ENCODE measurements at places on chromosomes 7 and 10.

DNA sequence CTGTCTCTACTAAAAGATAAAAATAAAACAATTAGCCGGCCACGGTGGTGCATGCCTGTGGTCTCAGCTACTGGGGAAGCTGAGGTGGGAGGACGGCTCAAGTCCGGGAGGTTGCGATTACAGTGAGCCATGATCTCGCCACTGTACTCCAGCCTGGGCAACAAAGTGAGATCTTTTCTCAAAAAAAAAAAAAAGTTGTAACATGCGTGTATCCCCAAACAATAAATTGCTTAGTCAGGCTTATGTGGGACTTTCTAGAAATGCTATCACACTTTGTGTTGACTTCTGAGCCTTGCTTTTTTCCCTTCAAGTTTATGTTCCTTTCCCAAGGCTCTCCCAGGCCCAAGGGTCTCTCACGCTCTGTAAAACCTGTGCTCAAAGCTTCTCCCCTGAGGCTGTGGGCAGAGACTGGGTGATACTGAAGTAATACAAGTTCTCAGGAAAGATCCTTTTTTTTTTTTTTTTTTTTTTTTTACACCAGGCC, 88.0 kb upstream of the TNS3 start:
- DNase-seq = peak; percentile 34

DNA sequence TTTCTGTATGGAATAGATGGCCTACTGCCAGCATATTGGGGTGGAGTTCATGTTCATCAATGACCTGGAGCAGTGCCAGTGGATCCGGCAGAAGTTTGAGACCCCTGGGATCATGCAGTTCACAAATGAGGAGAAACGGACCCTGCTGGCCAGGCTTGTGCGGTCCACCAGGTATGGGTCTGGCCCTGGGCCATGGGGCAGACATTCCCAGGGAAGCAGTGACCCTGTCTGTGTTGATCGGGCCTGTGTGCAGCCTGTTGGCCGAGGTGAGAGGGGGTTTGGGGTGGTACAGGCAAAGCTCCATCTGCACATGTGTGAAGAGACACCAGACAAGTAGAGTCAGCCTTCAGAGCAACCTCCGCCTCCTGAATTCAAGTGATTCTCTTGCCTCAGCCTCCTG, 67.3 kb downstream of the OGDH start:
- no peak for DNase-seq

DNA sequence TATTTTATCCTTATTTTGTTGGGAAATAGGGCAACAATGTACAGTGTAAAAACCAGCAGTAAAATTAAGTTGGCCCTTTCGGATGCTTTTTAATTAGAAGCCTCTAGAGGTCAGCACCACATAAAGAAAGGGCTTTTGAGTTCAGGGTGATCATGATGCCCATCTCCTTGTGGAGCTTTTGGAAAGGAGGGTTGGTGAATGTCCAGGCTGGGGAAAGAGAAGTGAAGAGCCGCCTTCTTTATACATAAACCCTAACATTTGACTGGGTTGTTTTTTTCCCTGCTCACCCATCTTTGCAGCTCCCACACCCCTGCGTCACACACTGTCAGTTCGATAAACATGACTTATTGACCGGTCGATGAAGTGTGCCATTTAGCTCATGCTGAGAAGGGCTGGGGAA, 29.8 kb downstream of the MTURN start:
- peak; percentile 45 for DNase-seq

DNA sequence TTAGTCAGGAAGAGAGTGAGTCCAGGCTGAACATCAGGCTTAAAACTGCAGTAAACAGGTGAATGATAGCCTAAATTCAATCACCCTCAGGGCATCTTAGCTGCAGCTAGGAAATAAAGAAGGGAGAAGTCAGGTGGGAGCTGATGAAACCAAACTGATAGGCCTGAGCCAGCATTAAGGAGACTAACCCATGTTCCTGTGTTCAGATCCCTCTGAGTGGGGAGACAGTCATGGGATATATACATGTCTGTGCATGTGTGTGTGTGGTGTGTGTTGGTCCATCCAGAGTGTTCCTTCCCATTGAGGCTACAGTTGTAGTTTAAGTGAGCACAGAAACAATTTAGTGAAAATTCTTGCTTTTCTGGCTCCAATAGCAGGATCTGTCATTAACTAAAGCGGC, 480.9 kb downstream of the PHTF2 start:
- no peak for DNase-seq

DNA sequence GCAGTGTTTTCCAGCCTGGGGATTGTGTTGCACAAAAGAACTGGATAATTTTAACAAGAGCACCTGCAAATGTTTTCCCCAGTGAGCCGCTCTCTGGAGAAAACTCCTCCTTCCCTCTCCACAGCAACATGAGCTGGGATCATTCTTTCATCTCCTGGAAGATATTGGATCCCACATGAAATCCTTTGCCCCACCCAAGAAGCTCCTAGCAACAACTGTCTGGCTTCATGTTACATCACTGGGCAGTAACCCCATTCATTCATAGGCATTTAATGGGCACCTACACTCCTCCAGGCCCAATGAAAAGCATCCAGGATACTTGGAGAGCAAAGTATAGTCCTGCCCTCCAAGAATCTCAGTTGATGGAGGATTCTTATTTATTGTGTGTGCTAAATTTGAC, 27.2 kb downstream of the LSM5 start:
- DNase-seq = no peak

DNA sequence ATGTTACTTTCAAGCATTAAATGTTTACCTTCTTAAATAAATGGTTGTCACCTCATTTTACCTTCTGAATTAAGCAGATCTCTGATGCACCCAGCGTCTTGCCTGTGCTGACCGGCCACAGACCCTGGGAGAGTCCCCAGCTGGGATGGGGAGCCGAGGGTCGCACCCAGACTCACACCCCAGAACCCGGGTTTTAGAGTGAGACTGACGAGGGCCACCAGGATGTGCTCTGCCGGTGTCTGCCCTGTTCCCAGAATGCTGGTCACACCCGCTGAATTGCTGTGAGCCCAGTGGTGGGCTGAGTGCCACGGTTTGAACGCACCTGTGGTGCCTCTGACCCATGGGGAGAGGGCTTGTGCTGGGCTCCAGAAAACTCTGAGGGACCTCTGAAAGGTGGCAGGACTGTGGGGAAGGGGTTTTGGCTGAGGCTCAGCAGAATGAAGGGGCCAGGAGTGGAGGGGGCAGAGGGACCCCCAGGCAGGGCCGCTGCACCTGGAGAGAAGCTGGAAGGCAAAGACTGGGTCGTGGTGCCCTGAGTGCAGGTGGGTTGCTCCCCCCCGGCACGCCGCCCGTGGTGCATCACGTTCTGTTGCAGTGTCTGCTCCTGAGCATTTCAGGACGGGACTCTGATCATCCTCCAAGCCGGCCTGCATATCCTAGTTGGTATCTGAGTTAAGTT, 39.2 kb downstream of the INPP5A start:
- DNase-seq = no peak

DNA sequence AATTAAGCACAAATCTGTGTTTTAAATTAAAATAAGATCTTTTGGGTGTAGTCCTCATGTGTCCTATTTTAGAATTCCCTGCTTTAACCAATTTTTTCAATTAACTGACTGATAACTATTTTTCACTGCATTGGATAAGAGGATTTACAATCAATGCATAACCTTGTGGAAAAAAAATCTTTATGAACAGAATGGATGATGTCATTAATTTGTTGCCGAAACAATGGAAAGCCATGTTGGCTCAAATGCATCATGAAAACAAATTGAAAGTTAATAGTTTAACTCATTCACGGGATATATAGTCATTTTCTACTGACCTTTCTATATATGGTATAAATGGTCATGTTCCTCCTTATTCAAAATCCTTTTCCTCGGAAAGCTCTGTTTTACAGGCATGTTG, 82.3 kb downstream of the PRLHR start:
- DNase-seq = no peak

DNA sequence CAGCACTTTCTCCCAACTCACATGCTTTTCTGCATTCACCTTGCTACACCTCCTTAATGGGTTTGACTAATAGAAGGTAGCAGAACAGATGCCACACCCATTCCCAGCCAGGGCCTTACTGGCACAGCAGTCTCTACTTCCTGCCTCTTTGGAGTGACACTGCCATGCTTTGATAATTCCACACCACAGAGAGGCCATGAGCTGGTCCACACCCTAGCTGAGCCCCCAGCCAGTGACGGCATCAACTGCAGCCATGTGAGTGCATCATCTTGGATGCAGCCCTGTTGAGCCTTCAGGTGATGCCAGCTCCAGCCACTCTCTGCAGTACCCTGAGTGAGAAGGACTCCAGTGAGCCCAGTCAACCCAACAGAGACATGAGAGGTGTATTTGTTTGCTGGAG, 27.5 kb upstream of the EZH2 start:
- no peak for DNase-seq

DNA sequence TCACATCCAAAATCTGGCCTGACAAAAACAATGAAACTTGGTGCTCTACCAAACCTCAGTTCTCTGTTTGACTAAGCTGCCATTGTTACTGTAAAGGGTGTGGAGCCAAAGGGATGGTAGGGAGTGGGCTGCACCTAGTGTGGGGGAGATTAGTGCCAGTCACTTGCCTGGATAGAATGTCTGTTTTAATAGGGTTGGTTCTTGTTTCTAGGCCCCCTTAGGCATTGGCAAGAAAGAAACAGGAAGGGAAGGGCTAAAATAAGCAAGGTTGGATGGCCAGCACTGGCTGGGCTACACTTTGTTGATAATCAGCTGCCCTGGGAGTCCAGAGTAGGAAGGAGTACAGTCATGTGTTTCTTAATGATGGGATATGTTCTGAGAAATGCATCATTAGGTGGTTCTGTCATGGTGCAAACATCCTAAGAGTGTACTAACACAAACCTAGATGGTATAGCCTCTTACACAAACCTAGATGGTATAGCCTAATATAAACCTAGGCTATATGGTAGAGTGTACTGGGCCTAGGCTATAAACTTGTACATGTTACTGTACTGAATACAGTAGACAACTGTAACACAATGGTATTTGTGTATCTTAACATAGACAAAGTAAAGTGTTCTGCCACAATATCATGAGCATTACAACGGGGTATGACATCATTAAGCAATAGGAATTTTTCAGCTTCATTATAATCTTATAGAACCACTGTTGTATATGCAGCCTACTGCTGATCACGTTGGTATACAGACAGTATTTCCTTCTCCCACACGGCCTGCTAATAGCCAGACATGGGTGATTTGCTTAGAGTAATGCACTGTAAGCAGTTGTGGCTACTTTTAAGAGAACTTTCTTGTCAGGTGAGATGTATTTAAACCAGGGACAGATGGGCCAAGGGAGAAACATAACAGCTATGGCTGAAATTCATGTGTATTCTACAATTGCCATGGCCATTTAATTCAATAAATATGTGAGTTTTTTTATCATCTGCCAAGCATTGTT, 15.4 kb downstream of the BBIP1 start:
- no peak for DNase-seq

GRCh38 chr7:37526623-37527022, 78.0 kb upstream of the ELMO1 start:
- DNase-seq = no peak

DNA sequence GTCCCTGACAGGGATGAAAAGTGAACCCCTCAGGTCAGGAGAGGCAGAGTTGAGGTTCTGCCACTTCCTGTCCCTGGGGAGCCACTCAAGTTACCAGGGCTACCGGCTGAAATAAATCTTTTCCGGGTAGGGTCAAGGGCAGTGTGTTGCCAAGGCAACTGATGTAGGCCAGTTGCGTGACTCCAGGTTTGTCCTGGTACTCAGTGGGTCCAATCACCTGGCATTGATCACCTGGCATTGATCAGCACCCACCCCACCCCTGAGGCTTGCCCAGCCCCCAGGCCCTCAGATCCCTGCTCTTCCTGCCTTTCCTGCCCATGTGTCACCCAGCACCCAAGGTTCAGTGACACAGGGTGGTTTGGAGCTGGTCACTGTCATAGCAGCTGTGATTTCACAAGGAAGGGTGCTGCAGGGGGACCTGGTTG, 5.9 kb downstream of the SAP25 start:
- DNase-seq = no peak

DNA sequence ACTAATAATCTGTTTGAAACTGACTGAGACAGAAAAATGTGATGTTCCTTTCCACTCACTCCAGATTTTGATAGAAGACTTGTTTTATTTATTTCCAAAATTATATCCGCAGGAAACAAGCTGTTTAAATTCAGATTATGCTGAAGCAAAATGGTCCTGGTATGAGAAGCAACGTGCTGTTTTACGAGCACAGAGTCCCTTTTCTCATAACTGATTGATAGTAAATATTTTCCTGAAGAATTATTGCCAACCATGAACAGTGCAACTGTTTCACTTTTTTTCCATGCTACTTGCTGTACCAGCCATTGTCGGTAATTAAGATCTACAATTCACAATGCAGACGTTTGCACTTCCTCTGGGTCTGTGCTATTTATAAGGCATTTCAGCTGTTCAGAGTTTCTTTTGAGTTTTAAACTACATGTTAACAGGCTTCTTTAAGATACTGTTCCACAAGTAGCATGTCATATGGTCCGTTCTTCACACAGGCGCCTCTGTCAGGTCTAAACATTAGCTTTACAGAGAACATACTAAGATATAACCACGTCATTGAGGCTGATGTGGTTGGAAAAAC, 103.8 kb downstream of the POLL start:
- DNase-seq = no peak

- no peak for DNase-seq
These were observed 868.4 kb downstream of the KCNMA1 start for GRCh38 chr10:76769161-76769560.

DNA sequence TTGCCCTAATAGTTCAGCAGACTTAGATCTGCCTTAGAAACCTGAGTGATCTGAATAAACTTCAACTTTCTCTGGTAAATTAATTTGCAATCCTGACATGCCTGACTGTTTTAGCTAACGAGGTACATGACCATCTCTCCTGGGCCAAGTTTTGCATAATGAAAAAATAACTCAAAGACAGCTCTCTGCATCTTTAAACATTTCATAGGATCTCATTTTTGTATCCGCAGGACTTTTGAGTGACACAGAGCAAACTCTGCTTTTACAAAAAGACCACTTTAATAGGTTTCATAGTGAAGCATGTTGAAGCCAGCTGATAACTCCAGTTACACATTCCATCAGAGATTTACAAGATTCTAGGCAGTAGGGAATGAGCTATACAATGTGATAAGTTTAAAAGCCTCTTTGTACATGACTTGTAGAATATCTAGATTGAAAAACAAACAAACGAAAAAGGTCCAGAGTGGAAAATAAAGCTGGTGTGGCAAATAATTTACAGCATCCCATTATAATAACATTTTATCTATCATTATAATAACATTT, 2.1 kb downstream of the PRKG1 start:
- no peak for DNase-seq

- no peak for DNase-seq
These were observed 4.2 kb upstream of the IGFBP1 start for GRCh38 chr7:45884136-45884535.

- DNase-seq = no peak
These were observed 43.8 kb downstream of the DAGLB start for GRCh38 chr7:6403907-6404306.

GRCh38 chr10:68196701-68197100, 35.2 kb downstream of the ATOH7 start:
- no peak for DNase-seq

GRCh38 chr7:94615666-94616065, 40.3 kb downstream of the SGCE start:
- DNase-seq = no peak
